ENCODE measurements at places on chromosomes 4 and X.
A peak's percentile ranks its signal among the peaks of the same experiment; 100 is the strongest.

GRCh38 chr4:8525383-8526120, 54.6 kb upstream of the GPR78 start:
- DNase-seq = peak; percentile 65

DNA sequence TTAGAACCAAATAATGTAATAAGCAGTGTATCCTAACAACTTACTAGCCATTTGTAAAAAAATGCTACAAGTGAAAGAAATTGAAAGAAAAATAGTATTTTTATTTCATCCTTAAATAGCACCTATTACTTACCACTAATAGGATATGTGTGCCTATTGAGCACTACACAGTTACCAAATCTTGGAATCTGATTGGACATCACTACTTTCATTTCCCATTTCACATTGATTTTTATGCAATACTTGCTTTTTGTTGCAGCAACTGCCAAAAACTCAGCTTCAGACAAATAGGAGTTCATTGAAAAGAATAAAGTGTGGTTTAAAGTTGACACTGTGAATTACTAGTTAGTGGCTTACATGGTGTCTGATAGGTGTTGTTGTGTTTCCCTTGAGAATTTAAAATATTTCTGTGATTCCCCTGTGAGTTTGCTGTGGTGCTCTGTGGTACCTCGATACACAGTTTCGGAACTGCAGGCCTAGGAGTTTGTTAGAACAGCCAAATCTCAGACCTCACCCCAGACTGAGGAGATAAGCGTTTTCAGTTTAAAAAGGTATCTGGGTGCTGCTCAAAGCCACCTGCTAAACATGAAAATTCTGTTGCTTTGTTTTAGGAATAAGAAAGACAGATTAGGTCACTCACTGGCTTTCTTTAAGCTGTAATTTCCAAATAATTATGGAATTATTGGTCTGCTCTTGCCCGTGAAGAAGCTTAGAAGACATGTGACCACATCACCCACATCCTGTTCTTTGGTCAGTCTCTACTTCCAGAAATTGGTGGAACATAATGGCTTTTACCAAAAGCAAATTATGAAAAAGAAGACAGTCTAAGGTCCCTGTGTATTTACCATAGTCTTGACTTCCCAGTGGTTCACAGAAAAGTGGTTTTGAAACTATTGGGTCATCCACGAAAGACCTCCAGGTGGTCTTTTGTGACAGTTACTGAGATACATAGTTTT, 97.8 kb downstream of the SYTL5 start:
- no peak for DNase-seq

GRCh38 chr4:85595098-85595775, 120.3 kb downstream of the ARHGAP24 start:
- no peak for DNase-seq

- DNase-seq = no peak
These were observed 31.0 kb downstream of the FRYL start for GRCh38 chr4:48748949-48749596.

DNA sequence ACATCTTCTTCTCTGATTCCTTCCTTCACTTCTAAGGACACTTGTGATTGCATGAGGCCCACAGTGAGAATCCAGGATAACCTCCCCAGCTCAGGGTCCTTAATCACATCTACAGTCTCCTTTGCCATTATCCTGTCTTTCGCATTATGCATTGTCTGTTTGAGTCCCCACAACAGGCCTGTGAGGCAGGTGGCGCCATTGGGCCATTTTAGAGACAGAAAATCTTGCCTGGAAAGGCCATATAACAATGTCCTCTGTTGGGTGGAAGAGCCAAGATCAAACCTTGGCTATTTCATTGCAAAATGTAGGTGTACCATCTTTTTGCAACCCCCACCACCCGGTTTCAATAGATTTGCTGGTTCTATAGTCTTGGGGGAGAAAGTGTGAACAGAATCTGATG, 11.8 kb upstream of the DCUN1D4 start:
- peak; percentile 48 for DNase-seq

- DNase-seq = no peak
These were observed 323.1 kb downstream of the PCDH10 start for GRCh38 chr4:133472244-133472643.

- peak; percentile 81 for DNase-seq
These were observed 127.5 kb upstream of the NEIL3 start for GRCh38 chr4:177182166-177182565.

DNA sequence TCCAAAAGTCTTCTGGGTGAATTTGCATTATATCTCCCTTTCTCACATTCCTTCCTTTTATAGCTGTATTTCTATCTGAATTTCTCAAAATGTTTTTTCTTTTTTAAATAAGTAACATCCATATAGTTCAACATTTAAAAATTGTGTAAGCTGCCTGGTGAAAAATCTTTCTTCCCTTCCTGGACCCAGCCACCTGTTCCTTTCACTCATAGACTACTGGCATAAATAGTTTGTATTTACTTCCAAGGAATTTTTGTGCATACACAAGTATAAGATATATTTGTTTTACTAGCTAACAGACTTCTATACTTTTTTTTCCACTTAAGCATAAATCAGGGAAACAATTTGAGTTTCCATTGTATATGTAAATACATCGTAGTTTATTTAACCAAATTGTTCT, 35.7 kb downstream of the PACRGL start:
- DNase-seq = no peak

DNA sequence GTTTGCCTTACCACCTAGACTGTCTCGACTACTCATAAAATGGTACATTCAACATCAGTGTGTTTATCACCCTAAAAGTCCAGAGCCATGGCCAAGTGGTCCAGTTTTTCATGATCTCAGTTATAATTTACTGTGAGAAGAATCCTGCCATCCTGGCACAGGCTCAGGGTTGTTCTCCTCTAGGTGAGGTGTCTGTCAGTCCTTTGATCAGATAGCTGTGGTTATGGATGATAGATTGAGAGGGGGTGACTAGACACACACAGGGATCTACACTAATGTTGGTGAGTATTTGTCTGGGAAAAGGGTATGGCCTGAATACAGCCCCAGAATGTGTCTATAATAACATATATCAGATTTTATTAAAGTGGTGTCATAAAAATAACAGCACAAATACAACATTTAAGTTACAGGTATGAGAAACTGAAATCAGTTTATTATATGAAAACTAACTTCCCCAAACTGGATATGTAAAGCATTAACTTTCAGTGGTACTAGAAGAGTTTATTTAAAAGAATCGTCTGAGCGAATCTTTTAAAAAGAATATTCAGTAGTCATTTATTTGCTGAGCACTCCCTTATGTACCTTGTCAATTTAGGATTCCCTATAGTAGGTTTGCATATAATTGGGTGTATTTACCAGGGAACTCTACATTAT, 93.3 kb downstream of the STIM2 start:
- DNase-seq = no peak

- DNase-seq = peak; percentile 83
These were observed 17.2 kb upstream of the FAT1 start for GRCh38 chr4:186740822-186741221.

DNA sequence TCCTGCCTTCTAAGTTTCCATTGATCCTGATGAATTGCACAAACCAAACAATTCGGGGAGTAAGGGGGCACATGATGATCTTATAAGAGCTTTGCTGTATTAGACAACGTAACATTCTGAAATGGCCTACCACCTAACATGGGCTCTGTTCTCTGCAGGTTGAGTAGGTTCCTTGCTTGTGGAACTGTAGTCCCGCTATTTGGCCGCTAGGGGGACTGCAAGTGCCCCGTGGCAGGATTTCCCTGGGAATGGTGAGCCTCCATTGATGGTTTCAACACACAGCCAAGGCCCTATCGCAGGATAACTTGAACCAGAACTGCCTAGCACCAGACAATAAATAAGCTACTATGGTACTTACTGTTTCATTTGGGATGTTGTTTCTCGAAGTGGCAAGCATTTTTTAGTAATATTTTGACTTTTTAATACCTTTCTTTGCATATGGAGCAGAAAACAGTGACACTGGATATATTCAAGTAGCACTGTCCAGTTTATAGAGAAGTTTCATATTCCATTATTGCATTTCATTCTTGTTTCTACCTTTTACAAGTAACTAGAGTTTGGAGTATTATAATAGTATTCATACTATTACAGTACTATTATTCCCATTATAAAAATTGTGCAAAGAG, 11.9 kb downstream of the AR start:
- peak; percentile 31 for DNase-seq

DNA sequence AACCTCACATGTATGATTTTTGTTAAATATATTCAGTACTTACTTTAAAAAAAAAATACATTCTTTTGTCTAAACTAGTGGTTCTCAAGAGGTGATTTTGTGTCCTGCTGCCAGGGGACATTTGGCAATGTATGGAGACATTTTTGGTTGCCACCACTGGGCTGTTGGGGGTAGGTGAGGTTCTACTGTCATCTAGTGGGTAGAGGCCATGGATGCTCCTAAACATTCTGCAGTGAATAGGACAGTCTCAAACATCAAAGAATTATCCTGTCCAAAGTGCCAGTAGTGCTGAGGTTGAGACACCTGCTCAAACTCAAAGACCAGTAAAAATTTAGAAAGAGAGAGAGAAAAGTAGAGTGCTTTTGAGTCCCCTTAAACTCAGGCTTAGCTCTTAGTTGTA, 32.9 kb upstream of the PGM2 start:
- DNase-seq = peak; percentile 15

DNA sequence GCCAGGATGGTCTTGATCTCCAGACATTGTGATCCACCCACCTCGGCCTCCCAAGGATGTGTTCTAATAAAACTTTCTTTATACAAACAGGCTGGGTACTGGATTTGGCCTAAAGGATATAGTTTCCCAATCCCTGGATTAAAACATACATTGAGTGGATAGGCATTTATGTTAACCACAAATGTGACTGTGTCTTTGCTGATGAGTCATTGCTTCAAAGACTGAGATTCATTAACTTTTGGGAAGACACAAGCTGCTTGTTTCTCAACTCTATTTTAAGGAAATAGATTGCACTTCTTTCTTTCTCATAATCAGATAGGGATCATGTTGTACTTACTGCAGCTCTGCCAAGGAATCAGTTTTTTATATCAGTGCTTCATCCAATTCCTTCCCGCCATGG, 131.3 kb upstream of the AGA start:
- peak; percentile 95 for DNase-seq

DNA sequence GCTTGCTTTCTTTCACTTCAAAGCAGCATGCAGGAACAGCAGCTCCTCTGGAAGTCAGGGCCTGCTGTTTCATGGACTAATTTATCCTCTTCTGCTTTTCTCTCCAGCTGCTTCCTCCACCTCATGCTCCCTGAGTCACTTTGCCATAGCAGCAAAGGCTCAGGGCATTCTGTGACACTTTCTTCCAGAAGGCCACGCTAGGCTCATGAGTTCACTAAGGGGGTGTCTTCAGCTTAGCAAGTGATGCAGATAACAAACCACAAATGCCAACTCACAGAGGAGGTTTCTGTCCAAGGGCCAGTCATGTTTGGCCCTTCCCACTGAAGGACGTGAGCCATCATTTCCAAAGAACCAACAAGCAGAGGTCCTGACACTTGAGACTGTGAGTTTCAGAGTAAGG, 200.2 kb downstream of the ADGRA3 start:
- DNase-seq = peak; percentile 2

- DNase-seq = no peak
These were observed 93.0 kb upstream of the PLS3 start for GRCh38 chrX:115467961-115468360.

- DNase-seq = no peak
These were observed 4.1 kb downstream of the DCK start for GRCh38 chr4:70997546-70997945.

- no peak for DNase-seq
These were observed 83.3 kb downstream of the C4orf33 start for GRCh38 chr4:129179276-129179675.

DNA sequence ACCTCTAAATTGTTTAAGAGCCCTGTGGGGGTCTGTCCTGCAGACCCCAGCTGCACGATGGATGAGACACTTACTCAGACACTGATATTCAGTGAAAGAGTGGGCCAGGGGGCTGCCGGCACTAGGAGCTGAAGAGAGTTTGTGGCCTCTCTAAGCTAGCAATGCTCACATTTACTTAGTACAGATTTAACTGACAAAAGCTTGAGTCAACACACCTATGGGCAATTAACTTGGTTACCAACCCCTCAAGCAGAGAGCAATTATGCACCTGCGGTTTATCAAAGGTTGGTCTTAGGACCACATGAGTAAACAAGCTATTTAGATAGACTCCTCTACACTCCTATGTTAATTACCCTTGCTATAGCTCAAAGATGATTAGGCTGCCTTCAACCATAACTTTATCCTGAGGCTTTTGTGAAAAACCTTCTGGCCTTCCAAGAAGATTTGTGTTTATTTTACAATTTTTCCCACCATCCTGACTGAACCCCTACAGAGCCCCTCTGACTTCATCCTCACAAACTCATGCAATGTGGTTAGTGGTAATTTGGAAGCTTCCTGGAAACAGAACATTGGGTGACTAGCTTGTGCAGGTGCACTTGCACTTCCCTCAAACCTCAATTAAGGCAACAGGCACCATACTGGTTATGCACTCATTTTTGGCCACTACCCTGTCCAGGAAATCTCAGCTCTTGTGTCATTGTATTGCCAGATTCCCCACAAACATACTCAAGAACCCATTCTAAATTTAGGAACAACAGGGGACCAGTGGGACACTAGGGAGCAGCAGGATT, 234.4 kb upstream of the ITM2A start:
- no peak for DNase-seq

DNA sequence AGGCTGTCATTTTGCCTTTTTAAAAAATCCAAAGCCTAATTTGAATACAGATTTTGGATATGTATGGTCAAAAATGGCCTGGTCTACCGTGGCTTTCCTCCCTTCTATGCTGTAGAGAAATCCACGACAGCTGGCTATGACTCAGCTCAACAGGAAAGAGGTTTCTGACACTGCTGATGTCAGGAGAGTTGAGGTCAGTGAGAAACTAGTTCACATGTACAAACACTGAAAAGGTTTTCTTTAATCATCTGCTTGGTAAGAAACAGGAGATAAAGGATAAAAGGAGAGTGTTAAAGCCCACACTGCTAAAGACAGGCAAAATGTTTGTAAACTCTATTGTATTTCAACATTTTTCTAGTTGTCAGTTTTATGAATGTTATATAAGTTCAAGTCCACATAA, 113.9 kb downstream of the NYX start:
- peak; percentile 71 for DNase-seq

DNA sequence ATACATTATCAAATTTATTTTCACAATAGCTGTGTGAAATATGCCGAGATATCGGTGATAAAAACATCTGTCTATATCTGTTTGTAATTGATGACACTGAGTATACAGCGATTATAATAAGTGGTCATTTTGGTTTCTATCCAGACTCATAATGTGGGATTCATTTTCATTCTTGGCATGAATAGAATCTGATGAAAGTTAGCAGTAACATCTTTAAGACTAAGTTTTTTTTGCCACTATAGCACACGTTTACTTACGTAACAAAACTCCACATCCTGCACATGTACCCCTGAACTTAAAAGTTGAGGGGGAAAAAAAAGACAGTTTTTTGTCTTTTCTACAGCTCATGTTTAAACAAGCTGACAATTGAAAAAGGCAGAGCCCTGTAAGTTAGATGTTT, 86.4 kb downstream of the PPA2 start:
- DNase-seq = peak; percentile 42

DNA sequence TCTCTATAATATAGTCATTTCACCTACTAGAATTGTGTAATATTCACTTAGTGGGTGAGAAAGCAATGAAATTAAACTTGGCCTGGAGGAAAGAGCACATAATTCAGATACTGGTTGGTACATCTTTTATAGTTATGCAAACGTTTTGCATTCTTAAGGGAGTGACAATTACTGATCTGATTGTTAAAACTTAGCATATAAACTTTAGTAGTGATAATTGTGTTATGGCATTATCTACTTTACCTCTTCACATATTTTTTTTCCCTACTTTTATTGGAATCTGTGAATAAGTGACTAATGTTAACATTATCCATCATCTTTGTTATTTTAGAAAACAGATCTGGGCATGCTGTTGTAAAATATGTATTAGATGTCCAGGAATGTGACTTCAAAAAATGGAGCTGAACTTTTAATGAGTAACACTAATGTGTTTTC, 217.4 kb upstream of the GIMD1 start:
- DNase-seq = peak; percentile 46

All from fibroblast of skin of right biceps (primary cell).